ENCODE measurements at places on chromosomes 3 and 15.

DNA sequence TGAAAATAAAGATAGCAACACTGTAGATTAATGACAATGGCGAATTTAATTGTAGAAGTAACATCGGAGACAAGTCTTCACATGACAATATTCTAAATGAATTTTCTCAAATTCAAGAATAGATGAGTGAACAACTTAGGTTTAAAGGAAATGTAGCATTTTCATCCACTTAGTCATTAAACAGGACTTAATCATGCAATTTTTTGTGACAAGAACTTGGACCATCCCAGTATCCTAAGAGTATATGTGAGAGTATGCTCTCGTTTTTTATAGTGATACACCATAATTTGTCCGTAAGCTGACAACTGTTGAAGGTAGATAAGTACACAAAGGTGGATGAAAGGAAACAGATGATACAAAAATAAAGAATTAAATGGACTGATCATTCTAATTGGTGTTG, 81.5 kb downstream of the DLG1 start:
- no peak for DNase-seq

DNA sequence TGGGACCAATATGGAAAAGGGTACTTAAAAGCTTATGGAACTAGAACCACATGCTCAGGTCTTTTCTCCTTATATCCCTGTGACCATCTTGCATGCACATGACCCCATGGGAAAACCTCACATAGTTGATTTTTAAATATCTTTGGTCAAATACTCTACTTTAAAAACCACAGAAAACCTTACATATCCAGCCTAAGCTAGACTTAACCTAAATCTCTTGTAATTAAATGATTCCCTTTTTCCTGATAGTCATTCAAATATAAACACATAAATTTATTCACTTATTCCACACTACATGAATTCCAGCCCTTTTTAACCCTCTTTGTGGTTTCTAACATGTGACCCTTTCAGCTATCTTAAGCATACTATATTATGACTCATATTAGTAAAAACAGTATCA, 46.8 kb downstream of the DNAJC13 start:
- no peak for DNase-seq

- DNase-seq = no peak
Measured at GRCh38 chr3:185059766-185060165, 93.1 kb downstream of the C3orf70 start.

DNA sequence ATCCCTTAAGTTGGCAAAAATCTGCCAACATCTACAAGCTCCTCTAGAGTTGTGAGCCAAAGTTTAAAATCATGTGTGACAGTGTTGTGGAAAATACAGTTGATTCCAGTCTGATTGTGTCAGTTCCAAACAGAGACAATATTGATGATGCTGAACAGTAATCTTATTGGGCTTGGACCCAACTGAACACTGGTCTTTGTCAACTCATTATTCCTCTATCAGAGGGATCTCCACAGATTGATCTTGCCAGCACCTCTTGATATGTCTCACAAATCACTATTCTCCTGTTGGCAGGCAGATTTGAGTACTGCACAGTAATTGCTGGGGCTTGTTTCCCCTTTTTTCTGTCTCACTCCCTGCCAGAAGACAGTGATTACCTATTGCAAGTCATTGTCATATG, 326.6 kb upstream of the DPH6 start:
- DNase-seq = no peak
